ENCODE measurements at places on chromosomes 16 and 17. TPM values are rescaled to one million over a fixed set of nuclear protein-coding genes. Genes with fewer than 3 reads are reported as not detected.

The CCDC102A gene
- 3.7 TPM for polyA plus RNA-seq

The EVPLL gene
- polyA plus RNA-seq = 0.03 TPM

The CLDN9 gene
- polyA plus RNA-seq = 3.2 TPM

The ZNF205 gene
- 26.9 TPM for polyA plus RNA-seq

The MIEF2 gene
- 18.9 TPM for polyA plus RNA-seq

The C1QTNF8 gene
- polyA plus RNA-seq = not detected

The CLEC3A gene
- not detected for polyA plus RNA-seq

The EXOC3L1 gene
- polyA plus RNA-seq = 8.8 TPM

The SLC16A13 gene
- polyA plus RNA-seq = 1.1 TPM

DNA sequence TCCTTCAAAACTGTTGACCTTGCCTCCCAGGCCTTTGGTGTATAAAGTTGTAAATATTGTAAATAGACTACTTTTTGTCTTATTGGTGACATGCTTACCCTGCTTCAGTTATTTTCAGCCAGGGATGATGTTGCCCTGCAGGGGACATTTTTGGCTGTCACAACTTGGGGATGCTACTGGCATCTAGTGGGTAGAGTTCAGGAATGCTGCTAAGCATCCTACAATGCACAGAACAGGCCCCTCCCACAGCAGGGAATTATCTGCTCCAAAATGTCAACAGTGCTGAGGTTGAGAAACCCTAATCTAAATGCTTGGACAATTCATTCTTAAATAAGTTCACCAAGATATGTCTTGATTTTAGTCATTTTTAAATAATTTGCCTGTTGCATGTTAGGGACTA lies 459.8 kb downstream of the PMP22 start:
- no peak overlapping the region for H3K4me3 ChIP-seq
- H3K4me1 ChIP-seq = no peaks in the 10 kb centered on the region
- H3K27ac ChIP-seq = no peak overlapping the region
- no peaks in the 10 kb centered on the region for H3K36me3 ChIP-seq

DNA sequence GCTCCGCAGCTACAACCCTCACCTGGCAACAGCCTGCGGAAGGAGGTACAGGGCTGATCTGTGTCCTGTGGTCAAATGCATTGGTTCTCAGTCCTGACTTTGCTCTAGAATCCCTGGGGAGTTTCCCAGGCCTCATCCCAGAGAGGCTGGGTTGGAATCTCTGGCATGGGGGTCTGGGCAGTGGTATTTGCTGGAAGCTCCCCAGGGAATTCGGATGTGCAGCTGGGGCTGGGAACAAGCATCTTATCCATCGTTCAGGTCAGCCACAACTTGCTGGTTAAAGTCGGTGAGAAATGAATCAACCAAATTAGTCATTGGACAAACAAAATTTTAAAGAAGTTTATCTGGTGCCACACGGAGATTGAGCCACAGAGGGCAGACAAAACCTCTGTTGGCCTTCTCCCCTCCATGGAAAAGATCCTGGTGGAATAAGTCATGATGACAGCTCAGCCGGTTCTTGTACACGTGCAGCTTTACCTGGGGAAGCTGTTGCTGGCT lies 231.2 kb downstream of the FOXL1 start:
- DNase-seq = no peak
- H3K36me3 ChIP-seq = no peaks in the 10 kb centered on the region
- H3K27ac ChIP-seq = no peak overlapping the region

DNA sequence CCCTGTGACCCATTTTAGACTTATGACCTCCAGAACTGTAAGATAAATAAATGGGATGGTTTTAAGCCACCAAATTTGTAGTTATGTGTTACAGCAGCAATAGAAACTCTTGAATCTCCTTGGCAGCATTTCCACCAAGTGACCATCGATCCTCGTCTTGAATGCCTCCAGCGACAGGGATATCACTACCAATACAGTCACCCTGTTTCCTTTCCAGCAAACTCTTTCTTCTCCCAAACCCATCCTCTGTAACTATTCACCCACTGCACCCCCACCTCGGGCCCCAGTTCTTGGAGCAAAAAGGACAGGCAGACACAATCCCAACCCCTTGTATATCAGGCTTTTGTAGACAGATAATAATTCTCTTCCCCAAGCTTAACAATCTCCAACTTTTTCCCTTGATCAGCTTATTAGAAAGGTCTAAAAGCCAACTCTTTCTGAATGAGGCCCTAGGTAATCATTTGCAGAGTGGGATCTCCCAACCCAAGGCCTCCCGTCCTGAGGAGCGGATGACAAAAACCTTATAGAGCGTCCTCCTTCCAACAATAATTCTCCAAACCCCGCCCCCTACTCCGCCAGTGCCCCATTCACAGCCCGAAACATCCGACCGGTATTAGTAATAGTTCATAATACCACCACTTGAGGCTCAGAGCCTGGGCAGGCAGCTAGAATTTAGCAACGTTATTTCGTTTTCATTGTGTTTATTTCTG lies 14.7 kb upstream of the PLLP start:
- DNase-seq = peak; percentile 68
- no peaks in the 10 kb centered on the region for H3K36me3 ChIP-seq
- peak overlapping the region; percentile 60 for H3K4me3 ChIP-seq

DNA sequence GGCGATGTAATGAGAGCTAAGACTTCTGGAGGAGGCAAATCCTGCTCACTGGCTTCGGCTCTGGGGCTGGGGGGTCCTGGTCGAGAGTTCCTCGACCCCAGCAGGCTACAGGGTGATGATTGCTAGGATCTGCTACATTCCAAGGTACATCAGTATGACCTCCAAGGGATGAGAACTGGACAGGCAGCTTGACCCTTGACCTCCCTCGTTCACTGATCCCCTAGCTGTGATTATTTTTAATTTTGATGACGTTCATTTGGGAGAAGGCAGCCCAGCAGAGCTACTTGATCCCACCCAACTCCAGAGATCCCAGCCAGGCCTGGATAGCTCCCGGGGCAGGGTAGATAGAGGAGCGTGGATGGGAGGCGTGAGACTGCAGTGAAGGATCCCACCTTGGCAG lies 242.3 kb downstream of the MAF start:
- no peaks in the 10 kb centered on the region for H3K4me1 ChIP-seq
- H3K36me3 ChIP-seq = no peaks in the 10 kb centered on the region
- no peak overlapping the region for H3K4me3 ChIP-seq
- H3K27me3 ChIP-seq = no peaks in the 10 kb centered on the region
- no peak overlapping the region for H3K27ac ChIP-seq

DNA sequence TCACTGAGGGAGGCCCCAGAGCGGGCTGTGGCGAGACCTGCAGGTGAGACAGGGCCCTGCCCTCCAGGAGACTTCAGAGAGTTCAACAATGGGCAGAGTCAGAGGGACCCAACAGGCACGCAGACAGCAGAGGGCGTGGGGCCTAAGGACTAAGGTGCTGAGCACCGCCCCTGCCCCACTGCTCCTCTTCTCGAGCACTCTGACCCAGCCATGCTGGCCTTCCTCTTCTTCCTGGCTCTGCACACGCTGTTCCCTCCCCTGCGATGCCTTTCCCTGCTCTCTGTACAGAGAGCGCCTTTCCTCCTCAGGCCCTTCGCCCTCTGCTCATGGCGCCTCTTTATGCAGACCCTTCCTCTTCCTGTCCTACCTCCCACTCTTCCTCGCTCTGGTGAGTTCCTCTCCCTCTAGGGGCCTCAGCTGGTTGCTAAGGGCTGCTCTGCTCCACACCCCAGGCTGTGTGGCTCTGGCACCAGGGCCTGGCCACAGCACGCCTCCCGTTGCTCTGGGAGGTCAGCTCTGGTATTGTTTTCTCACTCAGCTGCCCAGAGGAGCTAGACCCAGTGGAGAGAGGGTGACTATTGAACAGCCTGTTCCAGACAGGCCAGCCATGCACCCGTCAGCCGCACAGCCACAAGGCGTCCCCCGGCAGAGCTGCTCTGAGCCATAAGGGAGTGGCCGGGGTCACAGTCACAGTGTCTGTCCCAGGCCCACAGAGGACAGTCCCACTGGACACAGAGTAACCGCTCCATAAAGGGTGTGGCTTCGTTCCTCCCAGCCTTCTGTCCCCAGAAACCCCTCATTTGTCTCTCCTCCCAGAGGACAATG lies 13.6 kb upstream of the RASD1 start:
- H3K27ac ChIP-seq = no peak overlapping the region
- peaks cover 10% of the 10 kb centered on the region for H3K4me1 ChIP-seq
- H3K36me3 ChIP-seq = no peaks in the 10 kb centered on the region
- no peaks in the 10 kb centered on the region for H3K27me3 ChIP-seq

GRCh38 chr17:70034158-70034557 lies 40.9 kb upstream of the KCNJ16 start:
- H3K36me3 ChIP-seq = no peaks in the 10 kb centered on the region
- no peak overlapping the region for H3K27ac ChIP-seq
- no peak overlapping the region for H3K4me3 ChIP-seq
- DNase-seq = no peak
- no peaks in the 10 kb centered on the region for H3K4me1 ChIP-seq

GRCh38 chr16:85525420-85526184 lies 87.5 kb upstream of the GSE1 start:
- no peak for DNase-seq
- H3K27me3 ChIP-seq = no peaks in the 10 kb centered on the region
- H3K27ac ChIP-seq = no peak overlapping the region

DNA sequence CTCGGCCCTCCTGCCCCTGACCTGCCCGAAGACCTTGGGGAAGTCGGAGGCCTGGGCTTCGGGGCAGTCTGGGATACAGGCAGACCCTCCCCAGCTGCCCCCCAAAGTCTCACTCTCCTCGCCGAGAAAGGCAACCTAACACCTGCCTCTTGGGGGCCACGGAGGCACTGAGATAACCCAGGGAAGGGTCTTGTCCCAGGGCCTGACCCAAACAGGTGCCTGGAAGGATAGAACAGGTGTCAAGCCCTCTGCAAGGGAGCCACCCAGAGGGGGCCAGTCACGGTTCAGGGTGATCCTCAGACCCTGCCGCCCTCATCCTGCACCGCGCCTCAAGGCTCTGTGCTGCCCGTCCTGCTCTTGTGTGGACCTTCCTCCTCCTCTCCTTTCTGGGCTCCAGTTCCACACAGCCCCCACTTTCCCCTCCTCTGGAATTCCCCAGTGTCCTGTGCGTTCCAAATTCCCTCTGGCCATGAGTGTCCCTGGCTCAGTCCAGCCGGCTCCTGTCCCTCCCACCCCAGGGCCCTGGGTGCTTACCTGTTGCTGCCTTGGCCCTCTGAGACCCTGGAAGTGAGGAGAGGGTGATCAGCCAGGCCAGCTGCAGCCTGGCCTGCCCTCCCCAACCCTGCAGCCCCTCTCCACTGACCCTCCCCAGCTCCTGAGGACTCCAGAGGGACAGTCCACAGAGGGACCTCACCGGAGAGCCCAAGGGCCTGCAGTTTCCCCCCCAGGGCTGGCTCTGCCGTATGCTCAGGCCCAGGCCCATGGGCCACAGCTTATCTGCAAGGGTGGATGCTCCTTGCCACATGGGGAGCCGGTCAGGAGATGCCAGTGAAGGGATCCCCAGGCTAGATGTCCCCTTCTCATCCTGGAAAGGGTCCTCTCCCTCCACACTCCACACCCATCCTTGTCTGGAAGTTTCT lies 3.8 kb downstream of the PRSS27 start:
- no peaks in the 10 kb centered on the region for H3K27me3 ChIP-seq
- no peak overlapping the region for H3K27ac ChIP-seq
- H3K4me1 ChIP-seq = peaks cover 22% of the 10 kb centered on the region
- H3K4me3 ChIP-seq = peak overlapping the region; percentile 18
- no peak for DNase-seq

DNA sequence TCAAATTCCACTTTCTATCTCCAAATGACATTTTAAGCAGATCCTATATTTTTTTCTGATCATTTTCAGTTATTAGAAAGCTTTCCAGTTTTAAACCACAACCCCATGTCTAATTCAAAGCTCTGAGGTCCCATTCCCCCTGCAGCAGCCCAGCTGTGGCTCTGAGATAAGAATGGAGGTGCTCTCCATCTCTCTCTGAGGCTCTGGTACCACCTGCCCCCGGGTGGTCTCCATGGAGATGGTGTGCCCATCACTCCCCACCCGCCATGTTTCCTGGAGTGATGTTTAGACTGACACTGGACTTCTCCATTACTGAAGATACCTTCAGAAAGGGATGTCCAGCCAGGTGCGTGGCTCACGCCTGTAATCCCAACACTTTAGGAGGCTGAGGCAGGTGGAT lies 68.1 kb upstream of the SEC14L1 start:
- H3K4me3 ChIP-seq = no peak overlapping the region
- no peaks in the 10 kb centered on the region for H3K36me3 ChIP-seq
- H3K4me1 ChIP-seq = no peaks in the 10 kb centered on the region
- peaks cover 50% of the 10 kb centered on the region for H3K27me3 ChIP-seq

GRCh38 chr17:56038131-56038530 lies 115.1 kb upstream of the ANKFN1 start:
- H3K27ac ChIP-seq = no peak overlapping the region
- DNase-seq = no peak
- H3K4me3 ChIP-seq = no peak overlapping the region
- H3K27me3 ChIP-seq = no peaks in the 10 kb centered on the region

DNA sequence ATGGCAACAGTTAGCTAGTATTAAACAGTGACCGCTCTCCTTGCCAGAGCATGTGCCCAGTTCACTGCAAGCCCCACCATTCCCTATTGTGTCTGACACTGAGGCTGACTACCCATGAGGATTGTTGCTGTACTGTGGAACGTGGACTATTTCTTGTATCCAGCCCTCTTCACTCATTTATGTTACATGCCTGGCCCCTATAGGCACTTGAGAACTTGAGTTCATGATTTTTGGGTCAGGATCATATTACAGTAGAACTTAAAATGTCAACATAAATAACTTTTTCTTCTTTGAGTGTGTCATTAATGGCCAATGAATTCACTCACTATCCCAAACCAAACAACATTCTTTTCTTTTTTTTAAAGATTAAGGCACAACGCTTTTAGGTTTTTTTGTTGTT lies 55.7 kb downstream of the LYRM1 start:
- H3K27me3 ChIP-seq = no peaks in the 10 kb centered on the region
- H3K4me1 ChIP-seq = no peaks in the 10 kb centered on the region
- H3K36me3 ChIP-seq = no peaks in the 10 kb centered on the region

DNA sequence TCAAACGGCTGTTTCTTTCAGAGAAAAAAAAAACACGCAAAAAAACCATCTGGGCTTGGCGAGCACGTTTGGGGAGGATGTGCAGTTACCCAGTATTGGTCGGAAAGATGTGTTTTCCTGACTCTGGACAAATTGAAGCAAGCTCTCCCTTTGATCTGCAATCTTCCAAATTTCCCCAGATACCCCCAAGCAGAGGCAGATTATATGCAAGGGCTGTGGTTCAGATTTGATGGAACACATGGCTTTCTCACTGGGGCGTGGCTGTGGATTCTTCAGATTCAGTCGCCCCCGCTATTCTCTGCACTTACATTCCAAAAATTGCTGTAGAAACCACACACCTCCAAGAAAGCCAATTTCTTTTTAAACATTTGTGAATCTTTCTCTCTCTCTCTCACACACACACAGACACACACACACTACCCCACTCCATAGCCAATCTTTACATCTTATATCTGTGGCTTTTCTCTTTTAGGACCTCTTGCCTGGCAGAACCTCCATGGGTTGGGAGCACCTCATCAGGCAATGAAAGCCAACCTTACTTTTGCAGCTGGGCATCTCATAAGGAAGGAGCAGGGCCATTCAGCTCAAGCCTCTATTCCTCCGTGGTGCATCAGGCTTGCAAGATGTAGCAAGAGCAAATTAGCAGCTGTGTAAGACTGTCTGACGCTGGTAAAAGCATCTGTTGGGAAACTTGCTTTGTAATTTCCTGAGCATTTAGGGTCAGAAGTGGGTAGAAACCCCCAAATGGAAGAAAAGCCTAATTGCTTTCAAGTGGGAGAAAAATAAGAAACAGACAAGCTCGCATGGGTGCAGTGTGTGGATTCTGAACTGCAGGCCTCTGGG lies 103.9 kb upstream of the FAM20A start:
- H3K27me3 ChIP-seq = no peaks in the 10 kb centered on the region
- H3K4me3 ChIP-seq = no peak overlapping the region
- no peaks in the 10 kb centered on the region for H3K4me1 ChIP-seq
- H3K27ac ChIP-seq = no peak overlapping the region
- no peak for DNase-seq
- no peaks in the 10 kb centered on the region for H3K36me3 ChIP-seq
